Activated naive CD8-positive, alpha-beta T cell treated with anti-CD3 and anti-CD28 coated beads, Interleukin-2, amount 50 U/mL, for 16 hours (primary cell): ENCODE measurements at places on chromosomes 1 and 21.
A peak's percentile ranks its signal among the peaks of the same experiment; 100 is the strongest.

- no peak for DNase-seq
Observed at GRCh38 chr1:33826711-33827110, 37.2 kb upstream of the HMGB4 start.

GRCh38 chr1:171434717-171435346 lies 50.5 kb upstream of the PRRC2C start:
- DNase-seq: no peak

GRCh38 chr21:17819877-17820229 lies 697 bp upstream of the C21orf91 start:
- peak; percentile 35 for DNase-seq

DNA sequence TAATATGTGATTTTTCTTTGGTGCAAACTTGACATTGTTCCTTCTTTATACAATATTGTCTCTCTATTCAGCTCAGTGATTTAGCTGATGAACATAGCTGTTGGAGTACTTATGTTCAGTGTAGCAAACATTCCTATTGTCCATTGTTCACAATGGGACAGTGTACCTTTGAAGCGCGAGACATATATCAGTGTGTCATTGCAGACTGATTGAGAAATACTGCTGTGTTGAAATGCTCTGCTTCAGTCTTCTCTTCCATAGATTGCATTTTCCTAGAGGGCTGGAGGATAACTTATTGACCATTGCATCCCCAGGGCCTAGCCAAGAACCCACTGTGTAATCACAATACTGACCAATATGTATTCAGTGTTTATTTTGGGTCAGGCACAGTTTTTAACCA lies 46.5 kb downstream of the HLX start:
- DNase-seq: no peak

GRCh38 chr1:112998592-112999235 lies 42.7 kb upstream of the SLC16A1 start:
- no peak for DNase-seq

GRCh38 chr1:20483833-20484518 lies 2.0 kb downstream of the CAMK2N1 start:
- DNase-seq: no peak

DNA sequence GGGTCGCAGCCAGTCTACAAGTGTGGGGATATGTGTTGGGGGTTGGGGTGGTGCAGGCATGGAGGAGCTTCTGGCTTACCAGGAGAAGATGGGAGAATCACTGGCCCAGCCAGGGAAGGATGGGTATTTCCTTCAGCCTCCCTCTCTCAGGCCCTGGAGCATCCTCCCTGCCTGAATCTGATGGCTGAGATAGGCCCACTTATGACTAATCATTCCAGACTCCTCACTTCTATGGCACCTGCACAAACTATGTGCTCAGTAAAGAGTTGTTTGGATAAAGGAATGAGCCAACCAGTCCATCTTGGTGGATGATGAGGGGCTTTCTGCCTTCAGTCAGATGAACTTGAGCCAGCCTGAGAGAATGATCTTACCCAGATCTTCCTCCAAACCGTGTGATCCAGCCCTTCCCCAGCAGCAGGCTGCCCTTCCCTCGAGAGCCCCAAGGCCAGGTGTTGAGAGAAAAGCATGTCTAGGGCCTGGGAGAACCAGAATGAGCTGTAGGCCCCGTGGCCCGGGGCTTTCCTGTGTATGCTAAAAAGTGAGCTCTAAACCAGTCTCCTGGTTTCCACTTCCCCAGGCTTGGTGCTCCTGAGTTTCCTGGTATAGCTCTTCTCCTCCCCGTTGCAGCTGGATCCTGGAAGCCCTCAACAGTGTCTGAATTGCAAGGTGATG lies 1.3 kb downstream of the GPA33 start:
- no peak for DNase-seq

DNA sequence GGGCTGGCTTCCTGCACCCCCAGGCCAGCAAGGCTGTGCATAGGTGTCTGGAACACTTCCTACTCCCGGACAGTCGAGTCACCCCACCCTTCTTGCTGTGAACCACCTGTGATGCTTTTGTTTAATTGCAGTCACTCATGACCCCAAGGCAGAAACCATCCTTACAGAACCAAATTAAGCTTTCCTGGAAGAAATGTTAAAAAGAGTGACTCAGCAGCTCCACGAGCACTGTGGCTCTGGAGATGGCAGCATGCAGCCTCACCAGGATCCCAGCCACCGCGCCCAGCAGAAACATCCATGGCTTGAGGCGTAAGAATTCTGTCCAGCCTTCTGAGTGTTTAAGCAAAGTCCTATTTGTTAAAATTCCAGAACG lies 28.8 kb downstream of the SNAP47 start:
- DNase-seq: no peak

GRCh38 chr1:34019741-34020552 lies 145.1 kb downstream of the CSMD2 start:
- no peak for DNase-seq

DNA sequence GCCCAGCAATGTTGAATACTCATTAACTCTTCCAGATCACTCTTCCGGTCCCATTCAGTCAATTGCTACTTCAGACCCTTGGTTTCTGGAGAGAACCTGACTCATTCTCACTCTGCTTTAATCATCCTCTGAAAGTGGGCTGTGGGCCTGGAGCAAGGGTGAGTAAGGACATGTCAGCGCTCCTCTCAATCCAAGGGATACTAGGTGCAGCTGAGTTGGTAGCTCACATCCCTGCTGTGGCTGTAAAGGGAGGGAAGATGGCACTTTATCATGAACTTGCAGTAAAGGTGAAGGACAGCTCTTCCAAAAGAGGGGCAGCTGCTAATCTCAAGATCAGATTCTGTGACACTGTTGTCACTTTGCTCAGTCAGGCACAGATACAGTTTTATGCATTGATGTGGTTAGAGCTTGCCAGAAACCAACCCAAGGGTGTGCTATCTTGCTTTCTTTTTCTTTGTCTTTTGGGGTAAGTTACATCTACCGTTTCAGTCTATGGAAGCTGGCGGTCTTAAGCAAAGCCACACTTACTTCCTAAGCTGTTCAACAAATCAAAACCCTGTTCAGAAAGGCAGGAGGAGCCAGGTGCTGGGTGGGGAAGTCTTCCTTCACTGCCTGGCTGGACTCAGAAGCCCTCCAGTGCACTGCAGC lies 26.5 kb upstream of the NTPCR start:
- DNase-seq: peak; percentile 13

DNA sequence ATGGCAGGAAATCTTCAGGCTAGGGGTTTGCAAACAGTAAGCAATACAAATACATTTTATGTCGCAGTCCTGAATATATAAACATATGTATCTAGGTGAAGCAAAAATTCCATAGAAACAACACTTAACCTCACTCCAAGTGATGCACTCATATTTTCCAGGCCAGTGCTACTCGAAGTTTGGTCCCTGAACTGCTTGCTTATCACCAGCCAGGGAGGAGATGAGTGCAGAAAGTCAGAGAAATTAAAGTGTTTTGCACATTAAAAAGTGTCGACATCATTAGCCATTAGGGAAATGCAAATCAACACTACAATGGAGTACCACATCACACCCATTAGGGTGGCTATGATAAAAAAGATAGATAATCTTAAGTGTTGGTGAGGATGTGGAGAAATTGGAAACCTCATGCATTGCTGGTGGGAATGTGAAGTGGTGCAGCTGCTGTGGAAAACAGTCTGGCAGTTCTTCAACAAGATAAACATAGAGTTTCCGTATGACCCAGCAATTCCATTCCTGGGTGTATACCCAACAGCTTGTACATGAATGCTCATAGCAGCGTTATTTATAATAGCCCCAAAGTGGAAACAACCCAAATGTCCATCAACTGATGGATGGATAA lies 70.5 kb upstream of the CSF1 start:
- DNase-seq: no peak

DNA sequence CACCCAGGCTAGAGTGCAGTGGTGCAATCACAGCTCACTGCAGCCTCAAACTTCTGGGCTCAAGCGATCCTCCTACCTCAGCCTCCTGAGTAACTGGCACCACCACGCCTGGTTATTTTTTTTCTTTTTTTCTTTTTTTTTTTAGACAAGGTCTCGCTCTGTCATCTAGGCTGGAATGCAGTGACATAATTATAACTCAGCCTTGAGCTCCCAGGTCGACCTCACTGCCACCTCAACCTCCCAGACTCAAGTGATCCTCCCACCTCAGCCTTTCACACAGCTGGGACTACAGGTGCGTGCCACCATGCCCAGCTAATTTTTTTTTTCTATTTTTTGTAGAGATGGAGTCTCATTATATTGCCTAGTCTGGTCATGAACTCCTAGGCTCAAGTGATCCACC lies 66.9 kb upstream of the ECE1 start:
- no peak for DNase-seq

- DNase-seq: no peak
Observed at GRCh38 chr1:209810783-209811182, 4.8 kb upstream of the IRF6 start.

DNA sequence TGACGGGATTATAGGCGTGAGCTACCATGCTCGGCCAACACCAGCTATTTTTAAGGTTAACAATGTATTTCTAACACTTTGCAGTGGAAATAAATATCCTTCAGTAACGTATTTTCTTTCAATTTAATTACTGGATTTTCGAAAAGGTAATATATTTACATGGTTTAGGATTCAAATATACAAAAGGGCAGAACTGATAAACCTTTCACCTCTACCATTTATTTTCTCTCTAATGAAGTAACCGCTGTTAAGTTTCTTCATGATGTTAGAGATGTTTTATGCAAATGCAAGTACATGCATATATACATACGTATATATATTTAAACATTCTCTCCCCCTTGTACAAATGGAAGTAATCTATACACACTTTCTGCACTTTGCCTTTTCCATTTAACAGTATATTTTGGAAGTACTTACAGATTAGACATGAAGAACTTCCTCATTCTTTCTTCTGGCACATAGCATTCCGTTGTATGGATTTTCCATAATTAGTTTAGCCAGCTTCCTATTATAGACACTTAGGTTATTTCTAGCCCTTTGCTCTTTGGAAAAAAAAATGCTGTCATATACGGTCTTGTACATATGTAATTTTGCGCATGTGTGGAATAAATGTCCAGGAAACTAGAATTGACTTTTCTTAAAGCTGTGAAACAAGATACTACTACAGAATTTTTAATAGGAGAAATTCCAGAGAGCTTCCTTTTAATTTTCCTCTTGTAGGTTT lies 14.9 kb upstream of the HJV start:
- DNase-seq: no peak

DNA sequence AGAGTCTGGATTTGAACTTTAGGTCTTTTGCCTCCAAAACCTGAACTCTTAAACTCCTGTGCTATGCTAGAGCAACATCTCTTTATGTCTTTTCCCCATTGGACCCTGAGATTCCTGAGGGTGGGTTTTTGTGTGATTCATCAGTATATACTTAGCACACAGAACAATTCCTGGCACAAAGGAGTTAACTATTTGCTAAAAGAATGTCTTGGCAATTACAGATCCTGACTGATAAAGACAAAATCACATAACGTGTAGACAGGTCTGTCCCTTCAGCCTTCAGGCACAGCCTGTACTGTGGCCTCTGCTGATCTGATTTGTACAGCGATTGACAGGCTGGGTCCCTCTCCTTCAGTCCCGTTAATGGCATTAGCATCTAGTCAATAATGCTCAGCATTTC lies 162.4 kb upstream of the BEND5 start:
- DNase-seq: no peak

GRCh38 chr1:241765390-241765789 lies 82.6 kb upstream of the EXO1 start:
- DNase-seq: no peak

GRCh38 chr1:219342836-219343235 lies 169.2 kb downstream of the LYPLAL1 start:
- DNase-seq: no peak

GRCh38 chr1:27351541-27352107 lies 9.8 kb downstream of the SYTL1 start:
- DNase-seq: no peak

- no peak for DNase-seq
Observed at GRCh38 chr1:8533124-8533523, 215.2 kb downstream of the SLC45A1 start.

- no peak for DNase-seq
Observed at GRCh38 chr21:45550522-45551210, 8.4 kb upstream of the SLC19A1 start.

DNA sequence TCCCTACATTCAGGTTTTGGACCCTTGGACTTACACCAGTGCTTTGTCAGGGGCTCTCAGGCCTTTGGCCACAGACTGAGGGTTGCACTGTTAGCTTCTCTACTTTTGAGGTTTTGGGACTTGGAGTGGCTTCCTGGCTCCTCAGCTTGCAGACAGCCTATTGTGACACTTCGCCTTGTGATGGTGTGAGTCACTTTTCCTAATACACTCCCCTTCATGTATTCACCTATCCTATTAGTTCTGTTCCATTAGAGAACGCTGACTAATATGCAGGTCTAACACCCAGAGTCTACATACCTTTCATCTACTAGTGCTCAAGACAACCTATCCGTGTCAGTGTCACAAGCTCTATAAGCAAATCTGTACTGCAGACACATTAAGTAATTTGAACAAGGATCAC lies 605.3 kb downstream of the KCNT2 start:
- no peak for DNase-seq

GRCh38 chr1:92070892-92071291 lies 4.3 kb downstream of the SETSIP start:
- no peak for DNase-seq

- no peak for DNase-seq
Observed at GRCh38 chr1:52542085-52542688, 10.7 kb downstream of the TUT4 start.

DNA sequence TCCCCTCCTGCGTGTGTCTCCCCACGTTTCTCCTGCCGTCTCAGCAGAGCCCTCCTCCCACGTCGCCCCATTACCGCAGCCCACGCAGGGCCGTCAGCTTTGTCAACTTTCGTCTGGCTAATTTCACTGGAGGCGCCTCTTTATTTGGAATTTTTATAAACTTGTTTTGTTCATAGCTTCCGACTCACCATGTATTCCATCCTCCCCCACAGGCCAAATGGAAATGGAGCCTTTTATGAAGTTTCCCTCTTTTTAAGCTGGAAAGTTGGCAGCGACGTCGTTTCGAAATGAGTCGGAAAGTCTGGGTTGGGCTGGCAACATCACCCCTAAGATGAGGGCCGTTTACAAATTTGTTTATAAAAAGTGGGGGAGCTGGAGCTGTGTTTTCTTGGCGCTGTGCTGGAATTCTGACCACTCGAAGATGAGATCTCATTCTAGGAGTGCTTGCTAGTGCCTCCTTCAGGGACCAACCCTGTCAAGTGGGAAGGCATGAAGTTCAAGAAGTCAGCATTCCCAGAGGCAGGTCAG lies 23.7 kb upstream of the SLC45A1 start:
- DNase-seq: no peak

- no peak for DNase-seq
Observed at GRCh38 chr1:42848823-42849537, 2.6 kb downstream of the ZNF691 start.
